ENCODE measurements at places on chromosomes 6 and 20. TPM values are rescaled to one million over a fixed set of nuclear protein-coding genes. Genes with fewer than 3 reads are reported as not detected.

GRCh38 chr6:52284131-52284459, 447 bp downstream of the MCM3 start:
- no peak for DNase-seq

GRCh38 chr20:36279362-36279761, 26.8 kb upstream of the DLGAP4 start:
- no peak for DNase-seq

DNA sequence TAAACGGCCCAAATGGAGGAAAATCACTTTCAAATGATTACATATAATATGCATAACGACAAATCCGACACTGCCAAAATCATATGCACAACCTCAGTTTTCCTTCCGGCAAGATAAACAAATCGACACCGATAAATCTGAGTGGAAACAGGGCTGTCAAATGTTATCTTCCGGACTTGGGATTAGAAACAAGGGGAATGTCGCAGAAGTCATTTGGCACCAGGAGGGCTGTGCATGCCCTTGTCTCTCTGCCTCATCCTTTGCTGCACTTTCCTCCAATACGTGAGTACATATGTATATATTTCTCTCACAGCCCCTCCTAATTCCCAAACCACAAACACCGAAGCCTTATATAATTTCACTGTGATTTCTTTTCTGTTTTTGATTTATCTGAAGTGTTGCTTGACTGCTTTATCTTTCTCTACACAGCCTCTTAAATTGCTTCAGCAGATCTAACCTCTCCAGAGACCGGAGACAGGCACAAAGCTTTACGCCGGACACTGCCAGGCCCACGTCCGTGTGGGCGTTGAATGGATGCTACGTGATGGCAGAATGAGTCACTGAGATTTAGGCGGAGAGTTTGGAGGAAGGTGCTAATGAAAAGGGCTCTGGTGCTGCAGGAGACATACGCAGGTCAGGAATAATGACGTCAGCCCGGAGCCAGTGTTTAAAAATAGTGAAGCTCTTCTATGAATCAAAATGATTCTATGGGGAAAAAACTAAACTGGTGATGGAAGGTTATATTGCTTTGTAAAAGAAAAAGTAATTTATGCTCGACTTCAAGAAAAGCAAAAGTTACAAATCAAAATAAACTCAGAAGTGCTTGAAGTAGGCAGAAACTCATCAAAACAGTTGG, 21.0 kb upstream of the PRELID3B start:
- DNase-seq, result peak; percentile 89

DNA sequence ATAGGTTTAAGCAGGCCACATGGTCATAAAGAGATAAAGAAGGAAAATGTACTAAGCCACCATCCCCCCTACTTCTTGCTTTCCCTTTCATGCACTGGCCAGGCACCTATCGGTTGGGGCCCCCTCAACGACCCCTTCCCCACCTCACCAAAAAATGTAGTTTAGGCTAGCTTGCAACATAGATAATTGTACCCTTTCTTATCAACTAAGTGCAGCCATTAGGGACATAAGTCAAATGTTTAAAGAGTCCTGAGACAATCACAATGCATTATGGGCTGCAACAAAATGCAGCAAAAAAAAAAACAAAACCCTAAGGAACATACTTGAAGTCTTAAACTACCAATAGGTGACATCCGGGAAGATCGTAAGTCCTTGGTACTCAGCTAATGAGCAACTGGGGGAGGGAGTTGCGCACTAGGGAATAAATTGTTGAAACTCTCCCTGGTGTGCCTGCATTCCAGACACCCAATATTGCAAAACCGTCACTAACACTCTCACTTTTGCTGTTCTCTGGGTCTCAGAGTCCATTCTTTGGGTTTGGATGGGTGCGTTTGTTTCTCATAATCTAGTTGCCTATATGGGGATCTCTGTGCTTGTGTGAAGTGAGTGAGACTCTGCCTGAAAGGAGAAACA, 12.4 kb upstream of the HLA-G start:
- no peak for DNase-seq

DNA sequence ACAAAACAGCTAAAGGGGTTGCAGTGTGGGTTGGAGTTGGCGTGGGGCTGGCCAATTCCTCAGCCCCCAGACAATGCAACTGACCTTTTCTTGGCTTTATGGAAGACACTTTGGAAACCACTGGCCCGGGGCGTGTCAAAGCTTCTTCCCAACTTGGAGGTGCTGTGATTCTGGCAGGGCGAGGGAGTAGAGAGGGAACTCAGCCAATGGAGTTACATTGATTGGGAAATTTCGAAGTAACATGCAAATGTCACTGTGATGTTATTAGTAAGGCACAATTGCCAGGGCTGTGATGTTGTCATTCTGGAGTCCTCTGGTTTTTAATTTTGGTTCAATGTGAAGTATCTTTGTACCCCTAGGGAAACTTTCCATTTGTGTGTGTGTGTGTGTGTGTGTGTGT, 41.5 kb upstream of the EPB41L1 start:
- no peak for DNase-seq

GRCh38 chr20:20956513-20956931, 149.6 kb downstream of the LINC00237 start:
- no peak for DNase-seq

DNA sequence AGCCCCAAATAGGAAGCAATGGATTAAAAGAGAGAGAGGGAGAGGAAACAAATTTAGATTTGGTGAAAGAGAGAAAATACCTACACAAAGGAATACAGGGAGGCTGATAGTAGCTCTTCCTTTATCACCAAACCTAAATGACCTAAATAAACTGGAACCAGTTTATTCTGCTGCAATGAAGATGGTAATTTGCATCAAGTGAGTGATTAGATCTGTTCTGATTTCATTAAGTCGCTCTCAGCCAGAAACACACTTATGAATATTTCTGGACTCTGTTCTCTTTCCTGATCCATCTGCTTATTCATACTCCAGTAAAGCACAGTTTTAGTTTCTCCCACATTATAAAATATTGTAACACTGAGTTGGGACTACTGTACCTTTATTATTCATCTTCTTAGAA, 83.4 kb upstream of the BMP5 start:
- DNase-seq, result no peak

- no peak for DNase-seq
Observed at GRCh38 chr20:35674921-35675320, 10.2 kb upstream of the CPNE1 start.

- DNase-seq, result no peak
Observed at GRCh38 chr6:143961066-143961465, 47.0 kb downstream of the PLAGL1 start.

- no peak for DNase-seq
Observed at GRCh38 chr6:149714442-149714841, 3.5 kb downstream of the LATS1 start.

GRCh38 chr6:118993803-118994251, 58.9 kb upstream of the MCM9 start:
- DNase-seq, result no peak

DNA sequence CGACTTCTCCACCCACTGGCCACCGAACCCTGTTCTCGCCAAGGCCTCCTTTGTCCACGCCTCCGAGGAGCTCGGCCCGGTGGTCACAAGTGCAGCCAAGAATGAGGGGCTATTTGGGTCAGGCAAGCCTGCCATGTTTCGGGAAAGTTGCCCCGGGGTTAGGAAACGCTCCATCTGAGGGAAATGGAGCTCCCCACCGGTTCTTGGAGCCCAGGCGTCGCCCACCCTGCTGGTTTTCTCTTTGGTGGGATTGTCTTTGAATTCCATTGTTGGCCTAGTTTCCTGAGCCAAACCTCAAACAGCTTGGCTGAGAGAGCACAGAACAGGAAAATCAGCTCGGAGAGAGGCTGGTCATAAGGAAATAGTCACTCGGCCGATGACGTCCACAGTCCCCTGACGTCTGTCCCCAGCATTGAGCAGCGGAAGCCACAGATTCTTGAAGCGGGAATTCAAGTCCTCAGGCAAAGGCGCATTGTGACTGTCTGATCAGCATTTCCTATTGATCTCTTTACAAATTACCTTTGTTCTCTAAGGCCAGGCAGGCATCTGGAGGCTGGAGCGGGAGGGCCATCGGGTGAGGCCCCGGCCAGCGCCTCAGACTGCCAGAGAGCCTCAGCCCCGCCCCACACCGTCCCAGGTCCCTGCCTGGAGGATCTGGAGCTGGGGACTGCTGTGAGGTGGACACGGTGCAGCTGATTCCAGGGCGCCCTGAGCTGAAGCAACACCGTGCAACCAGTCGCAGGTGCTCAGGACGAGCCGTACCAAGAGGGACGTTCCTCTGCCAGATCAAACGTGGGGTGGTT, 138.6 kb downstream of the DLL1 start:
- DNase-seq, result no peak

DNA sequence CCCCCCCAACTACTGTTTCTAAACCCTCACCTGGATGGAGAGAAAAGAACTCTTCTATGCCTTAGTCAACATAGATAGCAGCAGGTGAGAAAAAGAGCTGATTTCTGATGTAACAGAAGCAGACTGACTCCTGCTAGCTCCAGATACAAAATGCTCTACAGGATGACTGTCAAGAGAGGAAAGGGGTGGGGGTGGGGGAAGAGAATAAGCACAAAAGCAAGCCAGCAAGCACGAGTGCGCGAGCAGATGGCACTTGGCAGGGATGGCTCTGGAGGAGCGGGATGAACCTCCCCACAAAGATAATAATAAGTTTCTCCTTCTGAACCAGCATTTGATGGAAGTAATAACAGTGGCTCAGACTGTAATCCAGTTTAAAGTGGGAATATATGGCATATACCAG, 45.6 kb upstream of the SPDEF start:
- DNase-seq, result no peak

DNA sequence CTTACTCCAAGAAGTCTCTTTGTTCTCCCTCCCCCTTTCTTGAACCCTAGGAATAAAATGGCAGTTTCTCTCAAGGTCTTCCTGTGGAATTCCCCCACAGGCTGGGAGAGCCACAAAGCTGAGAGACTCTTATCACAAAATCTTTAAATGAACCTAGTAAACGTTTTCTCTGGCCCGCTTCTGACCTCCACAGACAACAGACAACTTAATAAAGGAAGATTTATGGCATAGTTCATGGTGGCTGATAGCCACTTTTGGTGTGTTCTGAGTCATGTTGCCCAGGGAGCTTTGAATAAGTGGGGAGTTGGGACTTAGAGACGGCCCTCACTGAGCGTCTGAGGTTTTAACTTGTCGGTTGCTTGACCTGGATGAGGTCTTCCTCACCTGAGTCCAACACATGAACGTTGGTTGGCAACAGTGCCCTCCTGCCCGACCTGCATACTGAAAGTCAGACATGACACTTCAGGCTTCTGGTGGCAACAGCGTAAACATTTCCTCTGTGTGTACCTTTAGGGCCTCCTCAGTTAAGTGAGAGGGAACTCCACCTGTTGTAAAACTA, 124.1 kb downstream of the FOXO3 start:
- DNase-seq, result peak; percentile 71

DNA sequence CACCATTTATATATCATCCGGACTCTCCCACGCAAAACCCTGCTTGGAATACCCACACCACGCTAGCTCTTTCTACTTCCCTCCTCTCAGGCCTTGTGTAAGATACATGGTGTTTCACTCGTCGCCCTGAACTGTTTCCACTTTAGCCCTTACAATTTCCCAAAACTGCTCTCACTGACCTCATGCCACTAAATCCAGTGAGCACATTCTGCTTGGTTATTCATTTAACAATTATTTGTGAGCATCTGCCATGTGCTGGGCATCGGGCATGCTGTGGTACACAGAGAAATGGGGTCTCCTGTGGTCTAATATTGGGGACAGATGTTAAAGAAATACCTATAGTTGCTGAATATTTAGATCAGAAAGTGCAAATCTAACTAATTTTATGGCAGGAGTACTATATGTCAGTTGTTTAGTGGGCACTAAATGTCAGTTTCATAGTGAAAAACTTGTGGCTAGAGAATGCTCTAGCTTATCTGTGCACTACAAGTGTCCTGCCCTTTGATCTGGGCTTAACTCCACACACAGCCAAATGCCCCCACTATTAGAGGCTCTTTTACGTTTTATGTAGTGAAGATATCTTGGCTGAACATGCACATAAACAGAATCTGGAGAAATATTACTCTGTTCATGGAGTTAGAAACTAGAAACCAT, 41.0 kb downstream of the PLEKHG1 start:
- no peak for DNase-seq

GRCh38 chr20:44475694-44476560, at the start of gene TTPAL:
TTPAL (plus strand) TSS chr20:44475874; CDS start chr20:44480000, 4,126 bp downstream.
- peak; percentile 88 for DNase-seq

The CST2 gene
- not detected for total RNA-seq

The WFDC12 gene
- total RNA-seq, result not detected

The MYBL2 gene
- 33.5 TPM for total RNA-seq

The SEL1L2 gene
- total RNA-seq, result not detected

The MCHR2 gene
- not detected for total RNA-seq
